ENCODE measurements at places on chromosomes 11 and 22.

DNA sequence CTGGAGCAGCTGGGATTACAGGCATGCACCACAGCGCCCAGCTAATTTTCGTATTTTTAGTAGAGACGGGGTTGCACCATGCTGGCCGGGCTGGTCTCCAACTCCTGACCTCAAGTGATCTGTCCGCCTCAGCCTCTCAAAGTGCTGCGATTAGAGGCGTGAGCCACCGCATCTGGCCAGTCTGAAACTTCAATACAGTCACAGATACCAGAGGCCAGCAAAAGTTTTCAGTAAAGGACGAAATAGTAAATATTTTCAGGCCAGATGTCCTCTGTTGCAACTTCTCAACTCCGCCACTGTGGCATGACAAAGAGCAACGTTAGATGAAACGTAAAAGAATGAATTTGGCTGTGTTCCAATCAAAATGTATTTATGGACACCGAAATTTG is 403.6 kb downstream of the MN1 start:
- DNase-seq, result no peak

- no peak for DNase-seq
These were observed 80.1 kb downstream of the EFCAB6 start for GRCh38 chr22:43731988-43732387.

GRCh38 chr22:49199224-49199623 is 628.4 kb downstream of the BRD1 start:
- DNase-seq, result no peak

GRCh38 chr11:76368490-76368889 is 12.4 kb downstream of the THAP12 start:
- DNase-seq, result no peak

DNA sequence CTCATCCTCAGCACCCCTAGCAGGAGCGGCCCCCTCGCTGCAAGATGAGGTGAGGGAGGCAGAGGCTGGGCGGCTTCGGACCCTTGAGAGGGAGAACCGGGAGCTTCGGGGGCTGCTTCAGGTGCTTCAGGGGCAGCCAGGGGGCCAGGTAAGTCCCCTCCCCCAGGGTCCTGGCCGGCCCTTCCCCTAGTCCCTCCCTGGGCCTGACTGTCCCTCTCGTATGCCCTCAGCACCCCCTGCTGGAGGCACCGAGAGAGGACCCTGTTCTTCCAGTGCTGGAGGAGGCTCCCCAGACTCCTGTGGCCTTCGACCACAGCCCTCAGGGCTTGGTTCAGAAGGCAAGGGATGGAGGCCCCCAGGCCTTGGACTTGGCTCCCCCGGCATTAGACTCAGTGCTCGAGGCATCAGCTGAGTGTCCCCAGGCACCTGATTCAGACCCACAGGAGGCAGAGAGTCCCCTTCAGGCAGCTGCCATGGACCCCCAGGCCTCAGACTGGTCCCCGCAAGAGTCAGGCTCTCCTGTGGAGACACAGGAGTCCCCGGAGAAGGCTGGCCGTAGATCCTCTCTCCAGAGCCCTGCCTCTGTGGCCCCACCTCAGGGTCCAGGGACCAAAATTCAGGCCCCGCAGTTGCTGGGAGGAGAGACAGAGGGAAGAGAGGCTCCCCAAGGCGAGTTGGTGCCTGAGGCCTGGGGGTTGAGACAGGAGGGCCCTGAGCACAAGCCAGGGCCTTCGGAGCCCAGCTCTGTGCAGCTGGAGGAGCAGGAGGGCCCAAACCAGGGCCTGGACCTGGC is 4.0 kb downstream of the CCDC88B start:
- DNase-seq, result no peak

Data from NCI-H187 (cell line).